ENCODE measurements at places on chromosomes 1 and 21.

DNA sequence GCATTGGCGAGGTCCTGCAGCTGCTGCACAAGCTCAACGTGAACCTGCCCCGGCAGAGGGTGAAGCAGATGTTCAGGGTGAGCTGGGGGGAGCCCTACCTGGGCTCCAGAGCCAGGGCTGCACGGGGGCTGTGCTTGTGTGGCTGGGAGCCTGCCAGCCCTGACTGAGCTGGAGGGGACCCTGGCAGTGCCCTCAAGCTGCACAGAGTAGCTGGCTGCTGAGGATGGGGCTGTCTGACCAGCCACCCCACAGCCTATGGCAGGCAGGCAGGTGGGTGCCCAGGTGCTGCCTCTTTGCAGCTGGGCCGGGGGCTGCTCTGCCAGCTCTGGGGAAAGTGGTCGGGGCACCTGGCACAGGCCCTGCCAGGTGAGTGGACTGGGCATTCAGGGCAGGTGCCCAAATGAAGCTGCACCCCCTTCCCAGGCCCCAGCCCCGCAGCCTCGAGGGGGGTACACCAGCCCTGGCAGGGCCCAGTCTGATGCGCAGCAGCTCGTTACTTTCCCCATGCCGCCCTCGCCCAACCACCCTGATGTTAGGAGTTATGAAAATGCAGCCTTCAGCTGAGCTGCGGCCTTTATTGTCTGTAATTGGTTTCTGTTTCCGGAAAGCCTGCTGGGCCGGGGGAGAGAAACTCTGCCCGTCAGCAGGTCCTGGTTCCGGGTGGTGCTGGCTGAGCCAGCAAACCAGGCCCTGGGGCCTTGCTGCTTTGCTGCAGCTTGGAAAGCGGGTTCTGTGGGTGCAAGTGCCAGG is 4.3 kb downstream of the PLCH2 start:
- DNase-seq = no peak

- DNase-seq = no peak
Observed at GRCh38 chr1:93573940-93574469, 107.6 kb downstream of the BCAR3 start.

DNA sequence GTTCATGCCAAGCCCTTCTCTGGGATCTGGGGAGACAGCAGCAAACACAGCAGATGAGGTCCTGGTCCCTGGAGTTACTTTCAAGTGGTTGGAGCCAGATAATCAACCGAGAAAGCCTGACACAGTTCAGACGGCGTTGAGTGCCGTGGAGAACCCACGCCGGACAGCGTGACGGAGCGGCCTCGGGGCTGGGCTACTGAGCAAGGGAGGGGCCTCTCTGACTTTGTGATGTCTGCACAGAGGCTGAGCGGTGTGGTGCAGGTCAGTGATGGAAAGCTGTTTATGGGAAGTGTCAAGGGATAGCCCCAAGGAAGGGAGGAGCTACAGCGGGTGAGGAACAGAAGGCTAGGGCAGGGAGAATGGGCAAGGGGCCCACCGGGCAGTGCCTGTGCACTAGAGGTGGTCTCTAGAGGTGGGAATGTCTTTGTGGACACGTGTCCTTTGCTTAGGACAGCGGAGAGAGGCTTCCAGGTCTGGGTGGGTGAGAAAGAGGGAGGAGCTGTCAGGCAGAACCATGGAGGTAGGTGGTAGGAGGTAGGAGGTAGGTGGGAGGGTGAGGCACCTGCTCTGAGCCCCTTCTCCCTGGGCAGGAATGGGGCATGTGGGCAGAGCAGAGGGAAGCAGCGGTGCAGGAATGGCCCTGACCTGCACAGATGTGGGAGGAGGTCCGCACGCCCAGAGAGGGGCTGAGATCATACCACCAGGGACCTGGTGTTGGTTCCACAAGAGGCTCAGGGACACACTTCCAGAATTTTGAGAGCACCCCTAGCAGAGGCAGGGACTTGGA is 62.8 kb downstream of the RUNX3 start:
- no peak for DNase-seq

DNA sequence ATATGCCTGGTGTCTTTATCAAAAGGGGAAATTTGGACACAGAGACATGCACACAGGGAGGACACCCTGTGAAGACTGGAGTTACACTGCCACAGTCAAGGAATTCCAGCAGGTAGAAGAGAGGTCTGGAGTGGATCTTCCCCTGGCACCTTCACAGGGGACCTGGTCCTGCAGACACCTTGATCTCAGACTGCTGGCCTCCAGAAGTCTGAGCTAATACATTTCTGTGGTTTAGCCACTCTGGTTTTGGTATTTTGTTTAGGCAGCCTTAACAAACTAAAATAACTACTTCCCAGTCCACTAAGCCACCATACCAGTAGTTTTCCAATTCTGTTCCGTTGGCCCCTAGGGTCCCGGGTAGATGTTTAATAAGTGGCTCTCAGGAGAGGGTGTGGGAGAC is 164.7 kb downstream of the SETD4 start:
- DNase-seq = no peak

GRCh38 chr1:23216771-23217420 is 406 bp downstream of the HTR1D start:
- no peak for DNase-seq

GRCh38 chr1:1021010-1021919 is 1.3 kb downstream of the AGRN start:
- DNase-seq = no peak

DNA sequence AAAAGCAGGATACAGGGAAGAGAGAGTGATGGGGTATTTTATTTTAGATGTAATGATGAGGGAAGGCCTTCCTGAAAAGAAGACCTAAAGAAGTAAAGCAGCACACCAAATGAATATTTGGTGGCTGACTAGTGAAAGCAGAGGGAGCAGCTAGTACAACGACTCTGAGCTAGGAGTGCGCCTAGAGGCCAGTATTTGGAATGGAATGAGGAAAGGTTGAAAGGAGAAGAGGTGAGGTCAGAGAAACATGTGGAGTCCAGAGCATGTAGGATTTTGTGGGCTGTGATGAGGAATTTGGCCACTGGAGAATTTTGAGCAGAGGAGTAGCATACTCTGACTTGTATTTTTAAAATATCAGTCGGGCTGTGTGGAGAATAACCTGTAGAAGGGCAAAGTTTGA is 11.8 kb upstream of the RPL5 start:
- no peak for DNase-seq

DNA sequence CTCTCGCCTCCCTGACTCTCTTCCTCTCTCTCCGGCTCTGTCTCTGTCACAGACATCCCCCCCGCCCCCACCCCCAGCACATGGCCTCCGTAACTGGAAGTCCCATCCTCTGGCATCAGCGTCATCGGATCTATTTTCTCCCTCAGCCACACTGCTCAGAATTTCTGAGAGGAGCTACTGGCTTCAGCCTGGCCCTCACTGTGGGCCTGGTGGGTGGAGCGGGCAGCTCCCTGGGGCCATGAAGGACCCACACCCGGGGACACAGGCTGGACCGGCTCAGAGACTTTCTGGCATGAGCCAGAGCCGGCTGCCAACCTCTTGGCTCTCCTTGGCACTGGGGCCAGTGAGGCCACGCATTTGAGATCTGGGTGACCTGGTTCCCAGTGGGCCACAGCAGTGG is 61.2 kb upstream of the CASZ1 start:
- DNase-seq = no peak

GRCh38 chr1:207962716-207963426 is 51.9 kb upstream of the CD34 start:
- DNase-seq = peak; percentile 61

DNA sequence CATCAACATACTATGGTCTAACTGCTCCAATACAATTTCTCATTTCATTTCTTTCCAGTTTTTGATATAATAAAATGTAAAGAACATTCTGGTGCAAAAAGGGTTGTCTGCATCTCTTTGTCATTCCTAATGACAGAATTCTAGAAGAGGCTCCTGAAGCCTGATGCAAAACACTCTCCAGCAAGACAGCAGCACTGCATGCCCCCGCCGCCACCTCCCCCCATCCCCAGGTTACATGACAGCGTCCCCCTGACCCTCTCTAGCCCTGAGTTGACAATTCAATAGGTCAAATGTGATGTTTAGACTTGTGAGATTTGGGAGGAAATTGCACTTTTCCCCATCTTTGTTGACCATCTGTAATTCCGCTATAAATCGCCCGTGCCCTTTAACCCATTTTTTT is 64.6 kb upstream of the C1orf21 start:
- no peak for DNase-seq

DNA sequence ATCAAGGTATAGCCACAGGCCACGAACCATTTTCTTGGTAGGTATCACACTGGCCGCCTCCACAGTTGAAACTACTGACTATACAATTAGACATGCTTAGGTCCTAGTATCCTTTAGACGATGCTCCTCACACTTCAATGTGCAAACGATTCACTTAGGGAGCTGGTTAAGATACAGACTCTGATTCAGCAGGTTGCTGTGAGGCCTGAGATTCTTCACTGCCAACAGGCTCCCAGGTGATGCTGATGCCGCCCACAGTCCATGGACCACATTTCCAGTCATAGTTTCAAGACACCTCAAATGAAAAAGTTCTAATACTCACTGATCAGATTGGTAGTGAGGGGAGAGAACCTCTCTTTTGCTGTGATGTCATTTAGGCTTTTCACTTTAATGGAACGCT is 6.8 kb downstream of the ATP5PO start:
- DNase-seq = no peak

- DNase-seq = no peak
Observed at GRCh38 chr1:24987875-24988557, 57.9 kb upstream of the RUNX3 start.

DNA sequence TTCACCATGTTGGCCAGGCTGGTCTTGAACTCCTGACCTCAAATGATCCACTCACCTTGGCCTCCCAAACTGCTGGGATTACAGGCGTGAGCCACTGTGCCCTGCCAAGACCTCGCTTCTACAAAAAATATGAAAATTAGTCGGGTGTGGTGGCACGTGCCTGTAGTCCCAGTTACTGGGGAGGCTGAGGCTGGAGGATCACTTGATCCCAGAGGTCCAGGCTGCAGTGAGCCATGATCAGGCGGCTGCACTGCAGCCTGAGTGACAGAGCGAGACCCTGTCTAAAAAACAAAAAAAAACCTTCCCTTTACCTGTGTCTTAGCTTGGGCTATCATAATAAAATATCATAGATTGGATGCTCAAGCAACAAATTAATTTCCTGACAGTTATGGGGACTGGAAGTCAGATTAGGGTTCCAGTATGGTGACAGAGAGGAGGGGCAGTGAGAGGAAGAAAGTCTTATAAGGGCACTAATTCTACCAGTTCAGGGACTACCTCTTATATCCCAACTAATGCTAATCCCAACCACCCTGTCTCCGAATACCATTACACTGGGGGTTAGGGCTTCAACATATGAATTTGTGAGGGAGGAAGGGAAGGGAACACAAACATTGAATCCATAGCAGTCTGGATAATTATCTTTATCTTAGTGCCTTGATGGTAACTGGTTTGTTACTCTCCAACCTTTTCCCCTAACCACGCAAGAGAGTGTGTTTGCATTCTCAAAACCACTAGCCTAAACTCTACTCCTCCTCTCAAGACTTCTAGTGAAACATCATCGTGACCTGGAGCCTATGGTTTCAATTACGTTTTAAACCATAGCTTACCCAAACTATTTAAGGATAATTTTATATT is 1.0 kb upstream of the NAXE start:
- no peak for DNase-seq

DNA sequence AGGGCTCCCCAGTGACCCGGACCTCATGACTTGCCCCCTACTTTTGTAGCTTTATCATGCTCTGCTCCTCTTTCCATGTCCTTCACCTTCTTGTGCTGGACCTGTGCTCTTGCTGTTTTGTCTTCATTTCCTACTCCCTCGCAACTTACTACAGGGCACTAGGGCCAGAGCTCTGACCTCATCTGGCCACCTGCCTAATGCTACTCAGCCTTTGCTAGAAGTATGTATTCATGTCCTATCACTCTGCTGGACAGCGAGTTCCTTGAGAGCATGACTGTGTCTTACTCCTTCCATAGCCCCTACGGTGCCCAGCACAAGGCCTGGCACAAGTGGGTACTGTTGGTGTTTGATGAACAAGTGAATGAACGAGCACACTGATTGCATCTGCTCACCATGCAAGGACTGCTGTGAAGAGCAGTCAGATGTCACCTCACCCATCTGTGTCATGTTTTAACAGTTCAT is 1.9 kb downstream of the MTFR1L start:
- DNase-seq = no peak

- DNase-seq = no peak
Observed at GRCh38 chr1:150537732-150538684, 11.2 kb upstream of the ADAMTSL4 start.

- no peak for DNase-seq
Observed at GRCh38 chr21:31416465-31416864, 72.4 kb upstream of the TIAM1 start.

- peak; percentile 67 for DNase-seq
Observed at GRCh38 chr1:923131-923990, at the start of gene SAMD11. Gene SAMD11, plus strand, starts transcription at chr1:923923. Its CDS starts 509 bp downstream, at chr1:924432.

DNA sequence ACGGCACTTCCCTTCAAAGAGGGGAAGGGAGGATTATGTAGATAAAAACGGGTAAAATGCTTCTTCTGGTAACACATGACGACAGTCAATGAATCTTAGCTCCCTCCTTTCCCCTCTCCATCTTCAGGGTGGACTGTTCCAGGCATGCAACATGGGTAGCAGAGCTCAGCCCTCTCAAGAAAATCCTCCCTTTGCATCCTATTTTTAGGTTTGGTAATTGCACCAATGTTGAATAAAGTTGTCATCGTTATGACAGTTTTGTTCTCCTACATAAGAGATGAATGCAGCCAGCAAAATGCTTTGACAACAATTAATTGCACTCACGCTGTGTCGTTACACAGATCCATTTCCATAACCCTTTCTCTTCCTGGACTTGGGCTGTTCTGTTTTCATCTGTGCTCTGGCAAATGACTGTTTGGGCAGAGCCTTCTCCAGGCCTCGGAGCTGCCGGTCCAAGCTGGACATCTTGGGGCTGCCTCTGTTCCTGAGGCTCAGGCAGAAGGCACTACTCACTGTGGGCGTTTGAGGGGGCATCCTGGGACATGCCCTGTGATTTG is 127.6 kb downstream of the CNIH3 start:
- DNase-seq = no peak

- no peak for DNase-seq
Observed at GRCh38 chr1:6016191-6016865, 24.1 kb upstream of the NPHP4 start.

DNA sequence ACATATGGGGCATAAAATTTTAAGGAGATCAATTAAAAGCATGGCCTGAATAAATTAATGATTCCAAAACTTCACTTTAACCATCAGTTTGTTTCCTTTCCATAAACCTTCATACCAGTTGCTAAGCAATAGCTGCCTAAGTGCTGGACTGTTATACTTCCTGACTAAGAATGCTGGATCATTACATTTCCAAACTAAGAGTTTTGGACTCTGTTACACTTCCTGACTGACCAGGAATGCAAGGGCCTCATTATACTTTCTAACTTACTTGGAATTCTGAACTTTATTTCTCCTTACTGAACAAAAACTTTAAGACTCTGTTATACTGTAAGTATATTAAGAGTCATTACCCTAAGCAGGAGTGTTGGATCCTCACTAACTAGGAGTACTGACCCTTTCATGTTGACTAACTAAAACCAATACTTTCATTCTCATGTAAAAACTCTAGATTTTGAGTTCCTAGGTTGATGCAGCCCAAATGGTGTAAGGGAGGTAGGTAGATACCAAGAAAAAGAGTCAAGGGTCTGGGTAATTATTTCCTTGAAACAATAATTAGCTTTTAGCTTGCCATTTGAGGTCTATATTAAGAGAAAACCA is 118.2 kb downstream of the FAF1 start:
- no peak for DNase-seq

- no peak for DNase-seq
Observed at GRCh38 chr1:247337250-247337746, 5.6 kb upstream of the ZNF496 start.

All from Ammon's horn (tissue), 1 donor.